Gastrocnemius medialis (tissue), 4 donors: ENCODE measurements at places on chromosomes 12 and 14.

DNA sequence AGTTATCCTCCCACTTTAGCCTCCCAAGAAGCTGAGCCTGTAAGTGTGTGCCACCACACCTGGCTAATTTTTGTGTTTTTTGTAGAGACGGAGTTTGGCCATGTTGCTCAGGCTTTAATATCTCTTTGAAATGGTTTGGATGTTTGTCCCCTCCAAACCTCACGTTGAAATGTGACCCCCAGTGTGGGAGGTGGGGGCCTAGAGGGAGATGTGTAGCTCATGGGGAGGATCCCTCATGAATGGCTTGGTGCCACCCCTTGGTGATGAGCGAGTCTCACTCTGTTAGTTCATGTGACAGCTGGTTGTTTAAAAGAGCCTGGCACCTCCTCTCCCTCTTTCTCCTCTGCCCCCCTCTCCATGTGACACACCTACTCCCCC, 23.6 kb upstream of the TTC7B start:
- DNase-seq = no peak

DNA sequence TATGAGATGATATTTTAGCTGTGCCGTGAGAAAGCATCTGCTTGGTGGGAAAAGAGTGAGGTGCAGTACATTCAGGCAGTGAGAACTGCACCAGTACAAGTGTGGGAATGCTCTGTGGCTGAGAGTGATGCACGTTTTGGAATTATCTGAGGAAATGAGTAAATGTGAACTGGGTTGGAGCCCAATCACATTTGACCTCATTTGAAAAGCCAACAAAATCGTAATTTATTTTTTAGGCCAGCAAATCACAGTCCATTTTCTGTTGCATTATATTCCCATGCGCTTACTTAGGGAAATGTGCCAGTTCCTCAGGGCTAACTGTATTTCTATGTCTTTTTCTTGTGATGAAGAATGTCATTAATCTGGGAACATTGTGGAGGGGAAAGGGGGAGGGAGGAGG, 77.3 kb downstream of the SNAPC1 start:
- DNase-seq = no peak

- no peak for DNase-seq
Observed at GRCh38 chr14:36580856-36581831, 1.3 kb downstream of the NKX2-8 start.

GRCh38 chr12:79098530-79098929, 234.0 kb downstream of the SYT1 start:
- no peak for DNase-seq

DNA sequence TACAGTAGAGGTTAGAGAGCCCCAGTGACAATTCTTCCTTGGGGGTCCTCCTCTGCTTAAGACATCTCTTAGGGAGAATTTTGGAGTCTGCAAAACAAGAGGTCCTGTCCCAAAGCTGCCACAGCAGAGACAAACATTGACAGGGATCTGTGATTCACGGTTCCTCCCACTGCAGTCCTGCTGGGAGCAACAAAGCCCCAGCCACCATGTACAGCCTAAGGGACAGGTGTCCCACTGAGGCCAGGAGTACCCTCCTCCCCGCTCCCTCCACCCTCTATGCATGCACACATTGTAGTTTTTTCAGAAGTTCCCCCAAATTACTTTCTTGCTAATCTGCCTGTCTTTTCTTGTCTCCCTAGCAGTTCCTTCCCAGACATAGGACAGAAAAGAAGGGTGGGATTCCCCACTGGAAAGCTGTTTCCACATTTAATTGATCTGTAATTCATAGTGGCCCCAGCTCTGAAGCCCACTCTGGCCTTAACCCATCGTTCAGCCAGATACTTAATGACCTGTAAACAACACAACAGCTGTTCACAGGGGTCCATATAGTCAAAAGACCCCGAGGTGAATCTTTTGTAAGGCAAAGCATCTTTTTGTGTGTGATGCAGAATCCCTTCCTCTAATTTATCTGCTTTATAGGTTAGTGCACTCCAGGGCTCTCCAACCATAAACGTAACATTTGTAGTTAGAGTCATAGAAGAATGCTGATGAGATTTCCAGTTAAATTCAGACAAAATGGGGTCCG, 13.9 kb upstream of the PRICKLE1 start:
- no peak for DNase-seq

GRCh38 chr12:48601013-48601756, 31.3 kb upstream of the LALBA start:
- DNase-seq = no peak

GRCh38 chr12:49959685-49960473, 1.8 kb upstream of the AQP5 start:
- DNase-seq = no peak

DNA sequence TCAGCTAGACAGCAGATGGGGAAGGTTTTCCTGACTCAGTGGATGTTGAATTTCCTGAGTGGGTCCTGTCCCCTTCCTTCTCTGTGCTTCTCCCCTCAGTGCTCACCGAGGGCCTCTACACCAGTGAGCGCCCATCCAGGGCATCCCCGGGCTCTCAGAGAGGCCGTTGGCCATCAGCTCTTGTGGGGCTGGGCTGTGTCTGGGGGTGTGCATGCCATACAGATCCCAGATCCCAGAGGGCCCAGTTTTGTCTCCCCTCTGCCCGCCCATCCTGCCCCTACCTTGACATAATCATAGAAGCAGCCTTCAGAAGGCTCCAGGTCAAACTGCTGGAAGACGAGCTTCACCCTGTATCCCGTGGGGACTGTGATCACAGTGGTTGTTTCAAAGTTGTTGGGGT, 1.1 kb downstream of the C1R start:
- no peak for DNase-seq

DNA sequence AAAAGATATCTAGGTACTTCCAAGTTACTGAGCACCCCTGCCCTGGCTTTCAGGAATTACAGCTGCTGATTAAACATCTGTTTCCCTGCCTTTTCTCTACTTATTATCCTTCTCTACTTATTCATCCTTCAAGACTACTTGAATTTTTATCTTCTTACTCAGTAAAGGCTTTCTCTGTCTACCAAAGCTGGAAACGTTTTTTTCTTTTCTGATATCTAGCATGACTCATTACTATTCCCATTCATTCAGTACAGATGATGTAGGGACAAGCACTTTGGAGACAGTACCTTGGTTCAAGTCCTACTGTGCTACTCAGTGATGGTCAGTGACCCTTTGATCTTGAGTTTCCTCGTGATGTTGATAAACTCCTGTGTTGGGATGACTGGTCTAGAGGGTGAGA, 848.7 kb downstream of the NRXN3 start:
- DNase-seq = no peak

- DNase-seq = no peak
Observed at GRCh38 chr14:72844524-72844923, 49.4 kb downstream of the DPF3 start.

DNA sequence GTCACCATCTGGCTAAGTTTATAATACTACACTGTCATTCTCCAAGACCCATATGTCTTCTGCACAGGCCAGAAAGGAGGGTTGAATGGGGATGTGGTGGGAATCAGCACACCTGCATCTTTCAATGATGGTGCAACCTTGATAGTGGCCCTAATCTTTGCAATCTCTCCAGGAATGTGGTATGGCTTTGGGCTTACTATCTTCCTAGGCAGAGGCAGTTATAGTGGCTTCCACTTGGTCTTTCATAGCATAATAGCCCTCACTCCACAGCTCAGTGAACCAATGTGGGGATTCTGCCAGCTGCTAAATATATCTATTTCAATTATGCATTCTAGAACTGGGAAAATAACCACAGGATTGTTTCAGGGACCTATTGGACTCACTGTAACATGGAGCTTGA, 61.8 kb upstream of the ATP2B1 start:
- no peak for DNase-seq

DNA sequence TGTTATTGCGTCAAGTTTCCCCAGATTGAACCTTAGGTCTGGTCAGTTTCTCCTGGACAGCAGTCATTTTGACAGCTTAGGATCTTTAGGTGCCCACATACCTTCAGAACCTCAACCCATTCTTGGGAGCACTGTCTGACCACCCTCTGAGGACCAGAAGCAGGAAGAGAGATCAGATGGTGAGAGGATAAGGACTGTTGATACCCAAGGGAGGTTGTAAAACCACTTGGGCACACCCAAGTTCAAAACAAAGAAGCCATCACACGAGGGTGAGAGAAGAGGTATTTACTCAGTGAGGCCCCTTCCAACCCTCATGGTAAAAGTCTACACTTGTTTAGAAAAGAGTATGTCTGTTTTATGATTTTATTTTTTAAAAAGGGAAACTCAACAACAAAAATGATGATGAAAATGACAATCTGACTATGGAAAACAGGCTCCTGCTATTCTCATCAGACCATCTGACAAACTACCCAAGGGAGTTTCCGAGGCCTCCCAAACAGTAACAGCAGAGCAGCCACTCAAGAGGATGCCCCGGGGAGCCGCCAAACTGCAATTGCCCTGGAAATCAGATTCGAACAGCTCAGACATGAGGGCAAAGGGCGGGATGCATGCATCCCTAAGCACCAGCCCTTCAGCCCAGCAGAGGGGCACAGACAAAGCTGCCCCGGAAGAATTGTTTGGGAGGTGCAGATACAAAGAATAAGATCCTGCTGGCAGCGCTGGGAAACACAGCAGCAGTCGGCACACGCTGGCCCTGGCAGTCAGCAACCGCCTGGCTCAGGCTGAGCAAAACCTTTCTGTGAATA, 162.6 kb upstream of the PLEKHG7 start:
- no peak for DNase-seq

GRCh38 chr12:4424422-4424821, 21.2 kb downstream of the FGF6 start:
- no peak for DNase-seq

DNA sequence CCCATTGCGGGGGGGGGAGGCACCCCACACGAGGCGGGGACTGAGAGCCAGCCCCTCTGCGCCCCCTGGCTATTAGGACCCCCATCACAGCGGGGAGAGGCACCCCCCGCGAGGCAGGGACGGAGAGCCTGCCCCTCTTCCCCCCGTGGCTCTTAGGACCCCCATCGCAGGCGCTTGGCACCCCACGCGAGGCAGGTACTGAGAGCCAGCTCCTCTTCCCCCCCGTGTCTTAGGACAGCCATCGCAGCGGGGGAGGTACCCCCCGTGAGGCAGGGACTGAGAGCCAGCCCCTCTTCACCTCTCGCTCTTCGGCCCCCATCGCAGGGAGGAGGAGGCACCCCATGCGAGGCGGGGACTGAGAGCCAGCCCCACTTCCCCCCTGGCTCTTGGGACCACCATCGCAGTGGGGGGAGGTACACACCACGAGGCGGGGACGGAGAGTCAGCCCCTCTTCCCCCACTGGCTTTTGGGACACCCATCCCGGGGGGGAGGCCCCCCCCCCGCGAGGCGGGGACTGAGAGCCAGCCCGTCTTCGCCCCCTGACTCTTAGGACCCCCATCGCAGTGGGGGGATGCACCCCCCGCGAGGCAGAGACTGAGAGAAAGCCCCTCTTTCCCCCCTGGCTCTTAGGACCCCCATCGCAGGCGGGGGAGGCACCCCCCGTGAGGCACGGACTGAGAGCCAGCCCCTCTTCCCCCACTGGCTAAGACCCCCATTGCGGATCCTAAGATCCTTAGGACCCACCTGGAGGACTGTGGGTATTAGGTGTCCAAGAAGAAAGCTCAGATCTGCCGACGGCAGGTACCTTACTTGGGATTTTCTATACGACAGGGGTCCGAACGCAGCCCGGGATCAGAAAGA, 198.6 kb upstream of the PZP start:
- no peak for DNase-seq

- peak; percentile 56 for DNase-seq
Observed at GRCh38 chr12:13390381-13390861, 193.9 kb downstream of the EMP1 start.

GRCh38 chr14:50015716-50016115, 100.7 kb downstream of the VCPKMT start:
- no peak for DNase-seq
